ENCODE measurements at places on chromosomes 2 and 18. TPM values are rescaled to one million over a fixed set of nuclear protein-coding genes. Genes with fewer than 3 reads are reported as not detected.

DNA sequence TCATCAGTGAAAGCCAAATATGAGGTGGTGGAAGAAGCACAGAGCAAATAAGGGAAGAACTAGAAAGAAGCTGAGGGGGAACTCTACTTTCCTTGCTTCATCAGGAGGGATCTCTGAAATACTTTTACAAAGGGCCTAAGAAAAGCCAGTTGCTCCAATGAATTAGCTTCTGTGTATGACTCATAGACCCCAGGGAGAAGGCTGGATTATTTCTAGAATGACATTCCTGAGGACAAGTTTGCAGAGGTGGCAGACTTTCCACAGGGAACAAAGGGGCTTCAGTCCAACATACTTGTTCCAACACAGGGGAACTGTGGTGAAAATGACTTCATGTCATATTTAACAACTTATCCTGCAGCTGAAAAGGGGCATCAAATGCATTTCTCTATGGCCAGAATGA is 29.0 kb downstream of the DOK1 start:
- no peak overlapping the region for H3K27ac ChIP-seq
- H3K27me3 ChIP-seq: peaks cover 10% of the 10 kb centered on the region
- H3K4me3 ChIP-seq: no peak overlapping the region
- no peaks in the 10 kb centered on the region for H3K36me3 ChIP-seq

- no peak for DNase-seq
- peaks cover 7% of the 10 kb centered on the region for H3K4me1 ChIP-seq
- peaks cover 3% of the 10 kb centered on the region for H3K36me3 ChIP-seq
- no peaks in the 10 kb centered on the region for H3K27me3 ChIP-seq
Observed at GRCh38 chr2:74009577-74009976, 24.9 kb downstream of the TET3 start.

GRCh38 chr2:79292239-79292957 is 132.8 kb upstream of the REG3A start:
- no peaks in the 10 kb centered on the region for H3K4me1 ChIP-seq
- H3K36me3 ChIP-seq: no peaks in the 10 kb centered on the region
- no peaks in the 10 kb centered on the region for H3K27me3 ChIP-seq
- no peak overlapping the region for H3K4me3 ChIP-seq

DNA sequence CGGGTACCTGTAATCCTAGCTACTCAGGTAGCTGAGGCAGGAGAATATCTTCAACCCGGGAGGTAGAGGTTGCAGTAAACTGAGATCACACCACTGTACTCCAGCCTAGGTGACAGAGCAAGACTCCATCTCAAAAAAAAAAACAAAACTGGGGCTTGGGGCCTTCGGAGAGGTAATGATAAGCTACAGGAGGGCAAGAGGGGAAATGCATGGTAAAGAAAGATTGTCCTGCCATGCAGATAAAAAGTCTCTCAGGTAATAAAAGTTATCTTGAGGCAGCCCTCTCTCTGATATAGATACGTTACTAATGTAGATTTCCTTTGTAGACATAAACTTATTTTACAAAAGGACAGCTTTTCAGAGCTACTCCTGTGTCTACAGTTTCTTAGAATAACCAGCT is 3.7 kb upstream of the RAB1A start:
- DNase-seq: no peak
- H3K4me1 ChIP-seq: peaks cover 10% of the 10 kb centered on the region
- H3K36me3 ChIP-seq: peaks cover 9% of the 10 kb centered on the region
- no peak overlapping the region for H3K4me3 ChIP-seq
- H3K27ac ChIP-seq: no peak overlapping the region

DNA sequence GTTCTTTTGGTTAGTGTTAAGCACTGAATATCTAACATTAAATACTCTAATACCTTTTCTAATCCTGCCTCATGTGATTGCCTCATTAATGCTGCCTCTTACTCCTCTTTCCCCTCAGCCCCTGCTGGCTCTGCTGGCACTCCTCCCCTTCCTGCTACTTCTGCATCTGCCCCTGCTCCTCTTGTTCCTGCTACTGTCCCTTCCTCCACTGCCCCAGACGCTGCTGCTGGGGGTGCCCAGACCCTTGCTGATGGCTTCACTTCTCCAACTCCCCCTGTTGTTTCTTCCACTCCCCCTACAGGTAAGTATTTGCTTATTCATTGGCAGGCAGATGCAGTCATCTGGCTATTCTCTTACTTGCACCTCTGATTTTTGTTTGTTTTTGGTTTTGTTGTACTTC is 68.5 kb downstream of the ABI2 start:
- peaks cover 24% of the 10 kb centered on the region for H3K36me3 ChIP-seq
- no peak for DNase-seq
- no peaks in the 10 kb centered on the region for H3K27me3 ChIP-seq
- no peak overlapping the region for H3K4me3 ChIP-seq
- no peak overlapping the region for H3K27ac ChIP-seq

DNA sequence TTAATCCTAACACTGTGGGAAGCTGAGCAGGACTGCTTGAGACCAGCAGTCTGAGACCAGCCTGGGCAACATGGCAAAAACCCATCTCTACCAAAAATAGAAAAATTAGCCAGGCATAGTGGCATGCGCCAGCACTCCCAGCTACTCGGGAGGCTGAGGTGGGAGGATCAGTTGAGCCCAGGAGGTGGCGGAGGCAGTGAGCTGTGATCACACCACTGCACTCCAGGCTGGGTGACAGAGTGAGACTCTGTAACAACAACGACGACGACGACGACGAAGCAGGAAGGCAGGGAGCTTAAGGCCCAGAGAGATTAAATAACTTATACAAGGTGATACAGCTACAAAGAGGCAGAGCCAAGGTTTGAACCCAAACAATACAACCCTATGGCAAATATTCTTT is 37.3 kb downstream of the CFAP36 start:
- no peak for DNase-seq
- peaks cover 61% of the 10 kb centered on the region for H3K36me3 ChIP-seq
- no peak overlapping the region for H3K27ac ChIP-seq
- no peak overlapping the region for H3K4me3 ChIP-seq
- H3K4me1 ChIP-seq: no peaks in the 10 kb centered on the region
- H3K27me3 ChIP-seq: no peaks in the 10 kb centered on the region

GRCh38 chr2:9799729-9800632 is 43.3 kb upstream of the TAF1B start:
- H3K4me3 ChIP-seq: peak overlapping the region; percentile 60
- H3K27ac ChIP-seq: peak overlapping the region; percentile 88
- H3K36me3 ChIP-seq: no peaks in the 10 kb centered on the region
- peaks cover 5% of the 10 kb centered on the region for H3K27me3 ChIP-seq
- peaks cover 38% of the 10 kb centered on the region for H3K4me1 ChIP-seq

DNA sequence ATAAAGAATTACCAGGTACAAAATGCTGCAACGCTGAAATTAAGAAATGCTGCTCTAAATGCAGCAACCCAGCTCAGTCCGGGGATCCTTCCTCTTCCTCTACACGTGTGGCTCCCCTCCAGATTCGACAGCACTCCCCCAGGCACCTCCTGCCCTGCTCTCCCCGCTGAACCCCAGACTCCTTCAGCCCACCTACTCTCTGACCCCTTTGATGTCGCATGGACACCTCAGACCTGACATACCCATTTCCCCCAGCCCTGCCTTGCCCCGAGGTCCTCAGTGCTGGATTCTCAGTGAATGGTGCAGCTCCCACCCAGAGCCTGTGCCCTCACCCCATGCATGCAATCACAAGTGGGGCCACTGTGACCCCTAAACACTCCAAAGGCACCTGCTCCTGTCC is 4.6 kb upstream of the ADRA2B start:
- H3K4me1 ChIP-seq: peaks cover 26% of the 10 kb centered on the region
- H3K27ac ChIP-seq: peak overlapping the region; percentile 39
- no peak for DNase-seq
- no peak overlapping the region for H3K4me3 ChIP-seq

DNA sequence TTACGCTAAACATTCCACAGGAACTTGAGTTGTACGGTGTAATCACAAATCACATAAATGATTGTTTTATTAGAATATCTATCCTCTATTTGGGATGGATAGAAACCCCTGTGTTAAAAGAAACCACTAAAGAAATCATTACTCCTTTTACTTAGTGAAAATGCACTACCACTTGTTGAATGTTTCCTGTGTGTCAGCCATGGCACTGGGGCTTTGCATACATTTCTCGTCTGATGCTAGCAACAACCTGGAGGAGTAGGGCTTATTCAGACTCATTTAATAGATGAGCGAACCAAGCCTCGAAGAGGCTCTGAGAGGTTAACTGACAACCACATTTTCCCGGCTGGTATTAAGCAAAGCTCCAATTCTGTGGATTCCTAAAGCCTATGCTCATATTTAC is 60.5 kb upstream of the PELI1 start:
- H3K27ac ChIP-seq: no peak overlapping the region
- DNase-seq: no peak
- peaks cover 56% of the 10 kb centered on the region for H3K4me1 ChIP-seq
- no peaks in the 10 kb centered on the region for H3K27me3 ChIP-seq
- H3K36me3 ChIP-seq: no peaks in the 10 kb centered on the region

- H3K4me1 ChIP-seq: peaks cover 25% of the 10 kb centered on the region
- no peak for DNase-seq
- peaks cover 41% of the 10 kb centered on the region for H3K36me3 ChIP-seq
- no peaks in the 10 kb centered on the region for H3K27me3 ChIP-seq
- no peak overlapping the region for H3K27ac ChIP-seq
- H3K4me3 ChIP-seq: no peak overlapping the region
Observed at GRCh38 chr2:161315380-161315779, 7.2 kb downstream of the PSMD14 start.

- no peak for DNase-seq
- H3K27ac ChIP-seq: no peak overlapping the region
- H3K4me3 ChIP-seq: no peak overlapping the region
- no peaks in the 10 kb centered on the region for H3K36me3 ChIP-seq
Observed at GRCh38 chr2:208556983-208557484, 150.4 kb downstream of the PTH2R start.

DNA sequence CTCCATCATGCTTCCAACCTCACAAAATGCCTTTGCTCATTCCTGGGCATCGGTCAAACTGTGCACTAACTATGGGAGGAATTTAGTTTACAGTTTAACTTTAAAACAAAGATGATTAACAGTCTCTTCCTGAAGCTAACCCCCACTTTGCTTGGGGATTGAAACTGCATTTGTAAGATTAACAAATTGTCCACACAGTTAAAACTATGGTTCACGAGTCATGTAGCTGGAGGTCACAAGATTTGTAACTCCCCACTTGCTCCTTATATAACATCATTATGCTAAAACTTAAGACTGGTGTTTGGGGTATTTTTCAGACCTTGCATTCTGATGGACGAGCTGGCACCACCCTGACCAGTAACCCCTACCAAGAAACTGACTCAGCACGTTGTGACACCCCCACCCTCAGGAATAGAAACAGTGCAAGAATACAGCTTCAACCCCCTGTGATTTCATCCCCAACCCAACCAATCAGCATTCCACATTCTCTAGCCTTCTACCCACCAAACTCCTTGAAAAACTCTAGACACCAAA is 252.3 kb downstream of the MBD5 start:
- H3K36me3 ChIP-seq: no peaks in the 10 kb centered on the region
- DNase-seq: no peak
- no peaks in the 10 kb centered on the region for H3K4me1 ChIP-seq
- no peak overlapping the region for H3K4me3 ChIP-seq
- no peak overlapping the region for H3K27ac ChIP-seq

DNA sequence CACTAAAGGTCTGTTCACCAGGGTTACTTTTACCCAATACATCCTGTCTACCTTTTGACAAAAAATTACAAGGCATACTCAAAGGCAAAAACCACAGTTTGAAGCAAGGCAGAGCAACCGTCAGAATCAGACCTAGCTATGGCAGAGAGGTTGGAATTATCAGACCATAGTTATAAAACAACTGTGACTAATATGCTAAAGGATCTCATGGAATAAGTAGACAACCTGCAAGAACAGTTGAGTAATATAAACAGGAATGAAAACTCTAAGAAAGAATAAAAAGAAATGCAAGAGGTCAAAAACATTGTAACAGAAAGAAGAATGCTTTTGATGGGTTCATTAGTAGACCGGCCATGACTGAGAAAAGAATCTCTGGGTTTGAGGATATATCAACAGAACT is 318.8 kb upstream of the KCNH7 start:
- no peaks in the 10 kb centered on the region for H3K27me3 ChIP-seq
- no peaks in the 10 kb centered on the region for H3K36me3 ChIP-seq
- H3K27ac ChIP-seq: no peak overlapping the region

- peaks cover 2% of the 10 kb centered on the region for H3K27me3 ChIP-seq
- no peaks in the 10 kb centered on the region for H3K4me1 ChIP-seq
- H3K36me3 ChIP-seq: no peaks in the 10 kb centered on the region
- H3K27ac ChIP-seq: no peak overlapping the region
- H3K4me3 ChIP-seq: no peak overlapping the region
- DNase-seq: no peak
Observed at GRCh38 chr2:218618102-218618860, 10.6 kb downstream of the PLCD4 start.

DNA sequence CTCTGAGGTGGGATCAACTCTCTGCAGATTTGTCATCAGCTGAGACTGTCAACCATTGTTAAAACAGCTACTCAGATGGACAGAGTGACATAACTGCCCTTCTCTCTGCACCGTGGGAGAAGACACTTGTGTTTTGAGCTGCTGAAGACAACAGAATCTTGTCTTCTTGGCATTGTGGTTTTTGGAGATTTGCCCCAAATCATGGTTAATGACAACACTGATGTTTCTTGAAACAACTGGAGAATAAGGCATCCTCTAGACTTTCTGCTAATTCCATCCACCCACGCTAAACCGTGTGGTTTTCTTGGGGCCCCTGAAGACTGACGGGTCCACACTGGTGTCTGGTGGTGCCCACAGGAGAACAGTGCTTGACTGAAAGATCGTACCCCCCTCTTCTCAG is 39.5 kb downstream of the SH3BP4 start:
- no peaks in the 10 kb centered on the region for H3K4me1 ChIP-seq
- no peaks in the 10 kb centered on the region for H3K36me3 ChIP-seq
- no peak overlapping the region for H3K27ac ChIP-seq
- H3K4me3 ChIP-seq: no peak overlapping the region

GRCh38 chr2:222756951-222757650 is 85.6 kb downstream of the MOGAT1 start:
- no peak for DNase-seq
- H3K4me1 ChIP-seq: peaks cover 23% of the 10 kb centered on the region
- H3K27ac ChIP-seq: no peak overlapping the region
- H3K36me3 ChIP-seq: no peaks in the 10 kb centered on the region
- peaks cover 24% of the 10 kb centered on the region for H3K27me3 ChIP-seq

The IL37 gene
- total RNA-seq: not detected

The IGFBP2 gene
- 74.7 TPM for total RNA-seq

The CHRNG gene
- total RNA-seq: not detected

The SLC30A3 gene
- total RNA-seq: not detected

The ALLC gene
- not detected for total RNA-seq

The DLGAP1 gene
- not detected for total RNA-seq

The GATA6 gene
- not detected for total RNA-seq

The TGOLN2 gene
- total RNA-seq: 102 TPM
